Nephron progenitor cell (in vitro differentiated cells): ENCODE measurements at places on chromosomes 4 and X.

- no peaks in the 10 kb centered on the region for H3K27me3 ChIP-seq
- H3K4me3 ChIP-seq, result no peak overlapping the region
- peak; percentile 47 for DNase-seq
- no peaks in the 10 kb centered on the region for H3K36me3 ChIP-seq
- no peaks in the 10 kb centered on the region for H3K4me1 ChIP-seq
- H3K27ac ChIP-seq, result no peak overlapping the region
Observed at GRCh38 chrX:51144828-51145442, 187.7 kb upstream of the NUDT10 start.

- no peaks in the 10 kb centered on the region for H3K36me3 ChIP-seq
- H3K27ac ChIP-seq, result no peak overlapping the region
- no peak overlapping the region for H3K4me3 ChIP-seq
- H3K27me3 ChIP-seq, result no peaks in the 10 kb centered on the region
Observed at GRCh38 chr4:100240008-100240407, 49.7 kb upstream of the DDIT4L start.

DNA sequence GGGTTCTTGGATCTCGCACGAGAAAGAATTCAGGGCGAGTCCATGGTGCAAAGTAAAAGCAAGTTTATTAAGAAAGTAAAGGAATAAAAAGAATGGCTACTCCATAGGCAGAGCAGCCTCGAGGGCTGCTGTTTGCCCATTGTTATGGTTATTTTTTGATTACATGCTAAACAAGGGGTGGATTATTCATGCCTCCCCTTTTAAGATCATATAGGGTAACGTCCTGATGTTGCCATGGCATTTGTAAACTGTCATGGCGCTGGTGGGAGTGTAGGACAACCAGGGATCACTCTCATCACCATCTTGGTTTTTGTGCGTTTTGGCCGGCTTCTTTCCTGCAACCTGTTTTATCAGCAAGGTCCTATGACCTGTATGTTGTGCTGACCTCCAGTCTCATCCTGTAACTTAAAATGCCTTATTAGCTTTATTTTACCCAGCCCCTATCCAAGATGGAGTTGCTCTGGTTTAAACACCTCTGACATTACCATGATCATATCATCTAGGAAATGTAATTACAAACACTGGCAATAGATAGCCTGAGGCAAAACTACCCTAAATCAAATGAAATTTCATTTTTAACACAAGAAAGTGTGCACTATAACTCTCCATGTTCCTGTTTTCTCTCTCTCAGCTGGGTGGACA lies 94.3 kb upstream of the ATXN3L start:
- no peak for DNase-seq
- H3K27ac ChIP-seq, result no peak overlapping the region
- no peak overlapping the region for H3K4me3 ChIP-seq

GRCh38 chr4:71784569-71785197 lies 804 bp upstream of the GC start:
- DNase-seq, result no peak
- H3K27me3 ChIP-seq, result no peaks in the 10 kb centered on the region
- no peaks in the 10 kb centered on the region for H3K4me1 ChIP-seq
- H3K27ac ChIP-seq, result no peak overlapping the region
- no peaks in the 10 kb centered on the region for H3K36me3 ChIP-seq

DNA sequence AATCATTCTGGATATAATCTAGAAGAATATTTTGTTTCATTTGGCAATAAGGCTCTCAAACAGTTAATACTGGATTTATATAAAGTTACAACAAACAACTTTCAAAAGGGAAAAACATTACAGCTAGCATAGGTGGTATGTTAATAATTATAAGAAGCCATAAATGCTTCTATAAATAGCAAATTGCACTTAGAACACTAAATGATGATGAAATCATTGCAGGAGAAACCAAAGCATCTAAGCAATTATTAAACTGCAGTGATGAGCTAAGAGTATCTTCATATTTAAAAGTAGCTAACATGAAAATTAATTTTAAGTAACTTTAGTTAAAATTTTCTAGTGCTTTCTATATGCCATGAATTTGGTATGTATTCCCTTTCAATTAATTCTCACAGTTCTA lies 189.5 kb downstream of the CENPC start:
- H3K36me3 ChIP-seq, result no peaks in the 10 kb centered on the region
- no peak overlapping the region for H3K4me3 ChIP-seq
- no peaks in the 10 kb centered on the region for H3K4me1 ChIP-seq
- H3K27ac ChIP-seq, result no peak overlapping the region
- no peak for DNase-seq
- peaks cover under 1% of the 10 kb centered on the region for H3K27me3 ChIP-seq
